ENCODE measurements at places on chromosomes 7 and 10.

- no peak for DNase-seq
These were observed 170.8 kb upstream of the TCF7L2 start for GRCh38 chr10:112779025-112779770.

DNA sequence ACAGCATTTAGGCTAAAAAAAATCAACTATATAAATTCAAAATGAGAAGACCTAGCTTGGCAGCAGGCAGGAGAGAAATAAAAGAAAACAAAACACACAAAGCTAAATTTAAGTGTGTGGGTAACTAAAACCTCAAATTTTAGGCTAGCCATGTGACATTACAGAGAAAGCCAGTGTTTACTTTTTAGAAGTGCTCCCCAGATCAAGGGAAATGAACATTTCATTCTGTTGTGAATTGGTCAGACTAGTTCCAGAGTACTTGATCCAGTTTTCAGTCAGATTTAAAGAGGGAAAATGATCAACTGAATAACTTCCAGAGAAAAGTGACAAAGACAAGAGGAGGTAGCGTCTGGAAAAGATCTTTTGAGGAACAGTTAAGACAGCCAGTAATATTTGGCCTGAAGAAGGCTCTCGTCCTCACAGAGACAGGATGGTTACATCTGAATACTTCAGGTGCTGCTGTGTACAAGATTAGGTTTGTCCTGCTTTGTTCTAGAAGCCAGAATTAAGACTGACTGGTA is 563.4 kb downstream of the KCNMA1 start:
- DNase-seq: no peak

DNA sequence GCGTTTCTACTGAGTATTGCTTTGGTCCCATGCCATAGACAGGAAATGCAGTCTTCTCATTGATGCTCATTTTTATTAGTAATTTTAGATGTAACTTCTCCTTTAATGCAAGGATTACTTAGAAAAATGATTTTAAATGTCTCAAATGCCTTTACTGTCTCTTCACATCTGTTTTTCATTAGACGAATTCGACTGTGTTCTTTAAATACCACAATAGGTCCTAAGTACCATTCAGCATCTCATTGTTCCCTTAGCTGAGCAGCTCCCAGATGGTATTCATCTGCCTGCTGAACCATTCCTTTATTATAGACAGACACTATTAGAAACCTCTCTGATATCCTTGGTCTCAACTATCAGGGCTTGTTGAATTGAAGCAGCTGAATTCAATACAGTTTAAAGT is 113.6 kb downstream of the LSMEM1 start:
- DNase-seq: no peak

GRCh38 chr10:107686095-107686494 is 521.6 kb upstream of the SORCS1 start:
- no peak for DNase-seq

DNA sequence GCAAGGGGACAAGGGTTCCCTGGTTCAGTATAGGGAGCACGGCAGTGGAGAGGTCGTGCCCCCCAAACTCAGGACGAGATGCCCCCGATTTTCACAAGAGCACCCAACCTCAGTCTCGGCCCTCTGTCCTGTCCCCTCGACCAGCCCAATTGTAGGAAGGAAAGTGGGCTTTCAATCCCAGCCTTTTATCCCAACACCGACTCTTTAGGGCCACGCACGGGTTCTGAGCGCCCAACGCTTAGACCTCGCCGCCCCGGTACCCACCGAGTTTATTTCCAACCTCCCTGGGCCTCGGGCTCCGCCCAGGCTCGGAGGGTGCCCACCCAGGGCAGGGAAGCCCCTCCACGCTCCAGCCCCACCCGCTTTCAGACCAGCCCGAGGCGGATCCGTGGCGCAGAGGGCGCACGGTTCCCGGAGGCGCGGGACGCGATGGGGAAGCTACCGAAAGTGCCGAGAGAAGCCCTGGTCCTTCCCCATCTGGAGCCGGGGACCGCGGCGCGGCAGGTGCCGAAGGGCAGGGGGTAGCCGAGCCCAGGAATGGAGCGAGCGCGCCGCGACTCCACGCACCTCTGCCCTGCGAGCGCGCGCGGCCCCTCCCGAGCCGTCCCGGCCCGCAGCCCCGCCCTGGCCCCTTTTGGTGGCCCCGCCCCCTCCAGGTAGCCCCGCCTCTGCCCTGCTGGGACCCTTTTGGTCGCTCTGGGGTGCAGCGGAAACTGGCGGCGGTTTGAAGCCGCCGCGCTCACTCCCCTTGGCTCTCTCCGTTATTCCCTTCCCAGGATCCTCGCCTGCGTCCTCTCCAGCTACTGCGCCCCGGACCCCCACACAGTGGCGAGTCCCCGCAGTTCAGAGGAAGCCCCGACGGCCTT is 20.4 kb downstream of the GRID2IP start:
- DNase-seq: no peak

- DNase-seq: no peak
These were observed 297.0 kb upstream of the PITRM1 start for GRCh38 chr10:3469639-3470020.

DNA sequence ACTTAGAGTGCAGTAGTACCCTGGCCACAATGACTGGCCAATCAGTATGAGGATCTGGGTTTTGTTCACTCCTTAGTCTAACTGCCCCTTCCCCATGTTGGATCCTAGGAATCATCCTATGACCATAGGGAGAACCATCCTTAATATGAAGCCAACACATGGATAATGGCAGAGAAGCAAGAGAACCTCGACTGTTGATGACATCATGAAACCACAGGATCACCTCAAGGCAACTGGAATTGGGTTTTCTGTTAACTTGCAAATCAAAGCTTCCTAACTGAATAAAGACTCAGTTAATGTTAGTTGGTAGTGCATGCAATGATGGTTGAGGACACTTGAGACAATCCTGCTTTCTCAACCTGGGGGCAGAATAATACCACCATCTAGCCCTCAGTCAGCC is 3.3 kb upstream of the PRXL2A start:
- no peak for DNase-seq

- DNase-seq: no peak
These were observed 1176.1 kb downstream of the GATA3 start for GRCh38 chr10:9230625-9231024.

- no peak for DNase-seq
These were observed 146.2 kb downstream of the PTPN20 start for GRCh38 chr10:47057471-47057870.

DNA sequence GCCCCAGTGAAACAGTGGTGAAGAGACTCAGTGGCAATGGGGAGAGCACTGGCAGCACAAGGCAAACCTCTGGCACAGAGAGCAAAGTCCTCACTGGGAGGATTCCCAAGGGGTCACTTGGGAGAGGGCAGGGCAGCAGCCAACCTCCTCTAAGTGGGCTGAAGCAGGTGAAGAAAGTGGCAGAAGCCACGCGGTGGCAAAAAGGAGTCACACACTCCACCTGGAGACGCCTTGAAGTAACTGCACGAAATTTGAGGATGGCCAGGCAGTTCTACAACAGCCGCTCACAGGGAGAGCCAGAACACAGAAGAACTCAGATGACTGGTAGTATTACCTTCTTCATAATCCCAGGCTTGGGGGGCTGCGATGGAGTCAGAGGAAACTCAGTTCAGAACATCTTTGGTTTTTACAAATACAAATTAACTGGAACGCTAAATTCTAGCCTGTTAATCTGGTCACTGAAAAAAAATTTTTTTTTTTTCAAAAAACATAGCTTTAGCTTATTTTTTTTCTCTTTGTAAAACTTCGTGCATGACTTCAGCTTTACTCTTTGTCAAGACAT is 574 bp upstream of the IL6 start:
- DNase-seq: no peak

DNA sequence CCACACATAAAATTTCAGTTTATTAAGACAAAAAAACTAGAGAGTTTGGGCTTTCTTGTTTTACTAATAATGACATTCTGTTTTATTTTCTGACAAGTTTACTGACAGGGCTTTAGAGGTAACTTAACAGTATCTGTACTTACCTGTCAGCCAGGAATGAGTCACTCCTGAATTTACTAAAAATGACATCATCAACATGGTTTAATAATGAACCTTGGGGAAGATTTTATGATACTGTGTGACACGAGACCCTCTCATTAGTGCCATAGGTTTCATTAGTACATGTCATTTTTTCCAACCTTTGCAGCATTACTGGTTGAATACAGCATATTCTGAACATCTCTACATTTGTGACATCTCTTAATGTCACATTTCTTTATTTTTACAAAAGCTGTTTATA is 131.1 kb downstream of the KCND2 start:
- DNase-seq: no peak

GRCh38 chr10:59387951-59388670 is 25.8 kb upstream of the FAM13C start:
- DNase-seq: no peak

GRCh38 chr10:33534416-33534815 is 199.9 kb upstream of the NRP1 start:
- DNase-seq: no peak

- DNase-seq: no peak
These were observed 17.8 kb upstream of the PDLIM1 start for GRCh38 chr10:95308389-95309302.

DNA sequence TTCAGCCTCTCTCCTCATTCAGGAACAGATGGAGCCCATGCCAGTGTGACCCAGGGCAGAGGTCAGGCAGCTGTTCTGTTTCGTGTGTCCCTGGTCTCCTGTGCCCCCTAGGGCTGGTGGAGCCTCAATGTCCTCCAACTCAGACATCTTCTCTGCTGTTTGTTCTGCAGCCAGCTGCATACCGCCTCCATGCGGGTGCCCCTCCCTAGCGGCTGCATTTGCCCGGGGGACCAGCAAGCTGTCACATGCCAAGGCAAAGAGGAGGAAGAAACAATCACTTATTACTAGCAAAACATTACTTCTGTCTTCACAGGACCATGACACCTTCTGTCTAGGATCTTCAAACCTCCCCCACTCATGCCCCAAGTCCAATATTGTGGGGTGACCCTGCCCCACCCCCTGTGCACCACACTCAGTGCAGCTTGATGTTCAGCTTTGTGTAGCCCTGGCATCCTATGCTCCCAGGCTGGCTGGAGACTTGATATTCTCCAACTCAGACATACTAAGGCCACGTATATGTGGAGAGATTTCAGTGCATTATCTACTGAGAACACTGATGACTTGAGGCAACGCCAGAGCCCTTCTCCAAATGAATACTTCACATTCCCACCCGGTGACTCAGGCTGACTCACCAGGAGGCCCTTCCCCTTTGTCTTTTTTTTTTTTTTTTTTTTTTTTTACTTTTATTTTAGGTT is 188.9 kb downstream of the SKIDA1 start:
- no peak for DNase-seq

- DNase-seq: no peak
These were observed 63.7 kb downstream of the ARHGAP12 start for GRCh38 chr10:31864834-31865518.

DNA sequence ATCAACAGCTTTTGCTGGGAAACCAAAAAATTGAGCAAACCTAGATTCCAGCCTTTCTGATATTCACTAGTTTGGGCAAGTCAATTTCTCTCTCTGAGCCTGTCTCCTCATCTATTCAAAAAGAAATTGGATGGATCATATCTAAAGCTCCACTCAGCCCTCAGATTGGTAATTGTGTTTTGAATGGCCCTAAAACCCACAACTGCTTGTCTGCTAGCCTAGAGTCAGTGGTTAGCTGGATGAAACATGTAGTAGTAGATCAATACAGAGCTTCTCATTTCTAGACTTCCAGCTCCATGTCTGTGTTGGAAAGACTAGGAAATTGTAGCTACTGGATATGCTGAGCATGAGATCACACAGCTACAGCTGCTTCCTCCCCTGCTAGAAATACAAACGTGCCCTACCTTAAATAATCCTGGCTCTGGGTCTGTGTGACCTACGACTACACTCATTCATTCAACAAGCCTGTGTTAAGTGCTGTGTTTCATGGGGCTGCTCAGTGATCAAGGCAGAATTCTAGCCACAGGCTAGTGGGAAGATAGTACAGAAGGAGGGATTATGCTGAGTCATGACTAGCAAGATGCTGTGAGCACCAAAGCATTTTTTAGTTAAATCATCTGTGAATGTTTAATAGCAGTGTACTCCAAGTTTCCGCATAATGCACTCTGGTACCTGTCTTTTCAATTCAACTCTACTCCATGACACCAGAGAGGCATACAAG is 15.7 kb downstream of the DNTT start:
- no peak for DNase-seq

- DNase-seq: no peak
These were observed 3.2 kb downstream of the SFMBT2 start for GRCh38 chr10:7407368-7408290.
